ENCODE measurements at places on chromosomes 7 and 10.

DNA sequence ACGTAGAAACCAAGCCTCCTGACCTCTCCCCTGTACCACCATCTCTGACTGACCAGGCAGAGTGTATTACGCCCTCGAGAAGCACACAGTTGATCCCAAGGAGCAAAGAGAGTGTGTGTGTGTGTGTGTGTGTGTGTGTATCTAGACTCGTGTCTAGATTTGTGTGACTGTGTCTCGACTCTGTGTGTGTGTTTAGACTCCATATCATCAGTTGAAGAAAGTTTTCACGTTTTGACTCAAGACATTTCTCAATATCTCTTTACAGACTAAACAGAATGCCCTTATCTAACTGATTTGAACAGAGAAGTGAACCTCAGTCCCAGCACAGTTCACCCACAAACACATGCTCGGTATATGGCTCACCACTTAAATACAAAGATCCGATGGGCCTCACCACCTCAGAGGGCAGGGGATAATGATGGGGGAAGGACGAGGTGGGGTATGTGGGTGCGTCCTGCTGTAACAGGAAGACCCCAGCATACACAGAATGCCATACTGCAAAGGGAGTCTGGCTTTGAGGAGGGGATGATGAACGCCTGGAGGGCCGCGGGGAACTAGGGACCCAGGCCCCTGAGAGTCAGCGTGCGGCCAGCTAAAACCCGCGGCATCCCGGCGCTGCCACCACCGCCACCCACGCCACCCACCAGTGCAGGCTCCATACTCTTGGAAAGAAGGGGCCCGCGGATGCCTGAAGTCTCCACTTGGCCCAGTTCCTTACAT, 780 bp downstream of the ALDH18A1 start:
- peak; percentile 6 for DNase-seq

DNA sequence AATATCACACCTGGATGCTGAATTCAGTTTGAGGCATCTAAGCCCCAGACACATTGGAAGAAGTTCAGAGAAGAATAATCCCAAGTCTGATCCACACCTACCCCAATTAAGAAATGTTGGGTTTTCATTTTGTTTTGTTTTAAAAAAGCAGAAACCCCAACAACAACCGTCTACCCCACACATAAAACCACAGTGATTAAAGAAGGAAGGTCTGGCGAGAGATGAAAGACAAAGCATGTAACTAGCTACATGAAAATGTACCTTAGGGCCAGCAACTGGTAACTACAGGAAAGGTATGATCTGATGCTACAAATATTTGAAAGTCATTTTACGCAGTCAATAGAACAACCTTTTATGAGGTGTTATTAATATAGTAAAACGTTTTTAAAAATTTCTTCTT, 1112.3 kb downstream of the GATA3 start:
- DNase-seq: no peak

- DNase-seq: no peak
Measured at GRCh38 chr10:36325815-36326214, 683.7 kb upstream of the FZD8 start.

- DNase-seq: no peak
Measured at GRCh38 chr10:27745732-27746396, at the start of gene MKX. MKX (minus strand) TSS chr10:27745819; CDS start chr10:27743415, 2,404 bp downstream.

GRCh38 chr7:139702811-139703486, 74.8 kb downstream of the HIPK2 start:
- no peak for DNase-seq

DNA sequence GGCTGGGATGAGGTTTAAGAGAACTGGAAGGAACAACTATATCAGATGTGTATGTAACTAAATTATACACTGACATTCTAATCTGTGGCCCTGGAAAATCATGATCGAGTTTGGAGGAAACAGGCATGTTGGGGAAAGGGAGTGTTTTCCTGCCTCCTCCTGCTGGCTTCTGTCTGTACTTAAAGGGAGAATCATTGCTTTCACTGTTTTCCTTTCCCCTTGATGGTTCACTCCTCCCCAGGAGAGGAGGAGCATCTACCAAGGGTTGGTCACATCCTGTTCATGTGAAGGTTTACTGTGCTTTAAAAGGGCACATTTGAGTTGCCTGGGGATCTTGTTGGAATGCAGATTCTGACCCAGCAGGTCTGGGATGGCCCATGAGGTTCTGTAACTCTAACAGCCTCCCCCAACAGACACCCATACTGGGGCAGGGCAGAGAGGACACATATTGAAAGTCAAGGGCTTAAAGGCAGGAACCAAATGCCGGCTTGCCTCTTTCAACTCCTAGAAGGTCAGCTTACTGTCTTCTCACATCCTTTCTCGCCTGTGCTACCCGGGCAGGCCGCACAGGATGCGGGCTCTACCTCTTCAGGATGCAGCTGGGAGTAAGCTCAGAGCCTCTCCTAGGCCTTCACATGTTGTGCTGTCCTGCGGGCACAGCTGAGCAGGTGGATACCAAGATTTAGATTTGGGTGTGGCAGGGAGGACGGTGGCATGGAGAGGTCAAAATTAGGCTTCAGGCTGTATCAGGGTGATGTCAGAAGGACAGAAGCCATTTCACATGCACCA, 694.8 kb downstream of the KCNMA1 start:
- DNase-seq: no peak

GRCh38 chr10:26468700-26469099, 30.6 kb downstream of the APBB1IP start:
- no peak for DNase-seq

GRCh38 chr7:107971613-107972012, 31.3 kb downstream of the LAMB1 start:
- DNase-seq: no peak

DNA sequence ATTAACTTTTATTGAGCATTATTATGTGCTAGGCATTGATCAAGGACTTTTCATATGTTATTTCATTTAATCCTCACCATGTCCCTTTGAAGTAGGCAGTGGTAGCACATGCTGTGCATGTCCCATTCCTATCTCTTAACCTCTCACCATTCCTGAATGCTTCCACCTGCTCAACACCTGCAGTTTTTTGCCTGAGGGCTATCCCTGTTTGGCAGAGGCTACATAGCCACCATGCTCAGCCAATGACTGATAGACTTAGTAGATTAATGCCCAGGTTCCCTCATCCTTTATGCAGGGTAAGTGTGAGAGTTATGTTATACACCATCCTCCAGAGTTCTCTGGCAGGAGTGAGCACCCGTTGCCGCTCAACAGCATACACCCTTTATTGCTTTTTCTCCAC, 387.8 kb downstream of the BBS9 start:
- DNase-seq: no peak

- DNase-seq: no peak
Measured at GRCh38 chr10:132979491-132980425, 37.4 kb upstream of the CFAP46 start.

DNA sequence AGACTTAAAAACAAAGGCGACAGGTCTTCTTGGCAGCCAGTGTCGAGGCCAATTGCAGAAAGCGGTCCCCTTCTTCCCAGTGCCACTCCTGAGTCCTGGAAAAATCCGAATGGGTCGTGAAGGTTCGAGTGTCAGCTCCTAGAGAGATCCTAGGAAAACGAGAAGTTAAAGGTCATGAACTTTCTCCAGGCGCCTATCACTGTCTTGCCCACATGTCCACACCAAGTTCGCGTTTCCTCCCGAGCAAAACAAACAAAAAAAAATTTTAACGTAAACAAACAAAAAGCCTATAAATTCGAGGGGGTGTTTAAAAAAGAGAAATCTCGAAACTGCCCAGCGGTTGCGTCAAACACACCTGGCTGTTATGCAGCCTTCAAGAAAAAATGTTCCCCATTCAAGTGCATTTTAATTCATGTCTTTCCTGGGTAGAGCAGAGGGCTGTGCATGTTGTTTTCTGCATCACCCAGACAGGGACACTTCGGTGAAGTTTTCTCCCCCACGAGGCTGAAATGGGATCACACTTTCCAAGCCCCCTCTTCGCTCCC, 1.5 kb downstream of the ARHGAP21 start:
- DNase-seq: no peak

GRCh38 chr10:102994531-102995295, 76.6 kb downstream of the CNNM2 start:
- no peak for DNase-seq
